A673 (cell line): ENCODE measurements at places on chromosomes 2 and 18.

GRCh38 chr2:148926981-148927401 lies 52.0 kb downstream of the KIF5C start:
- no peak for DNase-seq

DNA sequence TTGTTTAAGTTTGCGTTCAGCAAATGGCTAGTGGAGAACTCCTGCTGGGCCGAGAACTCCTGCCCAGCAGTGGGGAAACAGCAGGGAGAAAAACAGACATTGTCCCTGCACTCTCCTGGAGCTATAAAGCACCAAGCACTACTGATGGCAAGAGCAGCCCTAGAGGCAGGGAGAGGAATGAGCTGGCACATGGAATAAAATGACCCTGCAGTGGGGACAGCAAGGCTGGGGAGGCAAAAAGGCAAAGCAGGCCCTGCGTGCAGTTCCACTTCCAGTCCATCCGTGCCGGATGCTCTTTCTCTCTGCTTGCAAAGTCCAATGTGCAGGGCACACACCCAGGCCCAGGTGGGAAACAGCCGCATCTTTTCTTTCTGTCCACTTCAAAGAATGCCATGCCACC lies 415.5 kb downstream of the LRATD1 start:
- no peak for DNase-seq

- peak; percentile 40 for DNase-seq
Measured at GRCh38 chr2:119491776-119492525, 32.3 kb downstream of the SCTR start.

GRCh38 chr2:108154366-108155061 lies 85.3 kb upstream of the SULT1C3 start:
- DNase-seq, result no peak

DNA sequence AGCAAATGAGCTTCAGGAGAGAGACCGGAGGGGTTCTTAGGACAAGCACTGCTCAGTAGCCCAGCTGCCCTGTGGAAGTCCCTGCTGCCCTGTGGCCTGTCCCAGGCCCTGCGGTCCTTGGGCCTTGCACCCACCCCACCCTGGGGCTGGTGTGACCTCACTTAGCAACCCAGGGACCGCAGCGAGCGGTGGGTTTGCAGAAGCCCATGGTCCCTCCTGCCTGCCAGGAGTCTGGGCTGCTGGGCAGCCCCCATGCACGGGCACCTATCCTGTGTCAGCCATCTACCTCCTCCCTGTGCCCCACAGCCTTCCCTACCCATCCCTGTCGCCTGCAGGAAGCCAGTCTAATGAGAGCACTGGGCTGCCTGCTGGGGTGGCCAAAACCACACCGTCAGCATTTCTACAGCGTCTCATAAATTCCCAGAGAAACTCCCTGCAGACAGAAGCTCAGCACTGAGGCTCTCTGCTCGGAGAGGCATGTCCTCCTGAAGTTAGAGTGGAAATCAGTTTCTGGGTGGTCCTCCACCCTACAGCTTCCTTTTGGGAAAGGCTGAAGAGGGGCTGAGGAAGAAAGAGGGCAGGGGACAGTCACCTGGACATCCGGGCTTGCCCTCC lies 231.1 kb upstream of the HS6ST1 start:
- peak; percentile 68 for DNase-seq

DNA sequence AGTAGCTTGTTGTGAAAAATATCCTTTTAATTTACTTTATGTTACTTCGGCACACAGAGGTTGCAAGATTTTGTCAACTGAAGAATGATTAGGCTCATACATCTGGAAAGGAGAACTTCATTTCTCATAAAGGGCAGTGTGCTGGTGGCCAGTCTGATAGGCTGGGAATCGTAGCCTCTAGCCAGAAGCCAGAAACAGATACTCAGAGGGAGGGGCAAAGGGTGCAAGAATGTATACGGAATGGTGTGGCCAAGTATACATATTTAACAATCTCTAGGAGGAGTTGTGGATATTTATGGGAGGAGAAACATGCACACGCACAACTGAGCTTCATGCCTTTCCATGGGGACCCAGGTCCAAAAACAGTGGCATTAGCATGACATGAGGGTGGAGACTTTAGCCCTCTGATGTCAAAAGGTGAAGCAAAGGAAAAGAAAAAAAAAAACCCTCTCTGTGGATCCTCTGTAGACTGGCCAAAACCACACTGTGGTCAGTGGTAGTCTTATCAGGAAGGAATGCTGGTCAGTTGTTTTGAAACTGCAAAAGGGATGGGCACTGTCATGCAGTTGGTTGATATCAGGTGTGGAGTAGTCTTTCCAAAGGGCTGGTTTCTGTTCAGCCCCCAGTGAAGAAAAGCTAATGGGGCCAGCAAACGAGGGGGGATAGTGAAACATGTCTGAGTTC lies 34.9 kb upstream of the APCDD1 start:
- no peak for DNase-seq
